ENCODE measurements at places on chromosomes 11 and 22. TPM values are rescaled to one million over a fixed set of nuclear protein-coding genes. Genes with fewer than 3 reads are reported as not detected.

The PGA5 gene
- not detected for total RNA-seq

The CENPM gene
- 35.5 TPM for total RNA-seq

The TCN2 gene
- 6.2 TPM for total RNA-seq

The OR8D1 gene
- total RNA-seq, result not detected

The B3GAT1 gene
- total RNA-seq, result not detected

The ISX gene
- not detected for total RNA-seq

The CD3G gene
- not detected for total RNA-seq

The SLC22A6 gene
- total RNA-seq, result not detected

The SLC17A6 gene
- not detected for total RNA-seq

The RAG1 gene
- total RNA-seq, result 0.25 TPM

The C22orf23 gene
- total RNA-seq, result 0.28 TPM

The MOGAT2 gene
- not detected for total RNA-seq

The HOATZ gene
- not detected for total RNA-seq

The MTFP1 gene
- total RNA-seq, result 69.0 TPM

The CELSR1 gene
- total RNA-seq, result 29.1 TPM

The KDM4D gene
- total RNA-seq, result 0.29 TPM

The KCNE3 gene
- not detected for total RNA-seq

The NTM gene
- total RNA-seq, result not detected

The PARVG gene
- 0.09 TPM for total RNA-seq

The NUCB2 gene
- total RNA-seq, result 35.7 TPM

The APOL6 gene
- total RNA-seq, result 1.9 TPM

The VWCE gene
- total RNA-seq, result 0.97 TPM

The CACNA1I gene
- total RNA-seq, result 0.07 TPM

The ARSA gene
- 25.1 TPM for total RNA-seq

The ANGPTL5 gene
- 0.14 TPM for total RNA-seq

The MAPK8IP1 gene
- total RNA-seq, result 6.0 TPM
